Hematopoietic multipotent progenitor cell (in vitro differentiated cells): ENCODE measurements at places on chromosomes 7 and 10.

GRCh38 chr10:88702848-88703597, 3.0 kb upstream of the LIPK start:
- DNase-seq: no peak

- DNase-seq: no peak
Measured at GRCh38 chr7:28166982-28167715, 13.4 kb downstream of the JAZF1 start.

- DNase-seq: no peak
Measured at GRCh38 chr7:145009876-145010275, 174.0 kb upstream of the TPK1 start.

- DNase-seq: no peak
Measured at GRCh38 chr7:151275813-151276577, 27.5 kb upstream of the SMARCD3 start.

DNA sequence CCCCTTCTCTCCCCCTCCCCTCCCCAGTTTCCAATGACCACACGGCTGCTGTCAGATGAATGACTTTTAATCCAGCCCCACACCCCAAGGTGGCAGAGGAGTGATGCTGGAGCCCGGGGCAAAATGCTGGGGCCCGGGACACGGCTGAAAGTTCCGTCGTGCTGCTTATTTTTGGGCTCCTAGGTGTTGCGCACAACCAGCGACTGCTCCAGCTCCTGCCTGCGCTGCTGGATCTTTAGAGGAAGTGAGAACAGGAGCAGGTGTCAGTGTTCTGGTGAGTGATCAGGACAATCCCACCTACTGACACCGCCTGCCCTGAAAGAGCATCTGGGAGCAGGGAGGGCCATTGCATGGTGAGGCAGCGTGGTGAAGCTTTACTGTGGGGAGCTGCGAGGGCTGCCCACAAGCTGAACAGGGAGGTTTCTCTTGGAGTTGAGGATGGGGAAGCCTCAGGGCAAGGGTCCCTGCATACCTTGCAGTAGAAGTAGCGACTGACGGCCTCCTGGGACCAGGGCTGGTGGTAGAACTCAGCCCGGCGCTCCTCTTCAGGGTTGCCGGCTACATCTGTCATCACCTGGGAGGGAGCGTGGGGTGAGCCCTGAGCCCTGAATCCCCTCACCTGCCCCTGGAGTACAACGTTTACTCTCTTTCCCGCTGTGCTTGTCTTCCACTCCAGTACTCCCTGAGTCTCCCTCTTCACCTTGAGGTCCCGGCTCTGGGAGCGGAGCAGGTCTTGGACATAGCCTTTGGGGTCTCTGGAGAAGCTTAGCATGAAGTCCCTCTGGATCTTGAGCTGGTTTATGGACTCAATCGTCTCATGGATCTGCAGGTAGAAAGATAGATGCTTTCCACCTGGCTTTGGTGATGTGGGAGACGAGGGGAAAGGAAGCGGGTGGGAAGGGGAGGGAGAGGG, 6.9 kb downstream of the CHPF2 start:
- no peak for DNase-seq

DNA sequence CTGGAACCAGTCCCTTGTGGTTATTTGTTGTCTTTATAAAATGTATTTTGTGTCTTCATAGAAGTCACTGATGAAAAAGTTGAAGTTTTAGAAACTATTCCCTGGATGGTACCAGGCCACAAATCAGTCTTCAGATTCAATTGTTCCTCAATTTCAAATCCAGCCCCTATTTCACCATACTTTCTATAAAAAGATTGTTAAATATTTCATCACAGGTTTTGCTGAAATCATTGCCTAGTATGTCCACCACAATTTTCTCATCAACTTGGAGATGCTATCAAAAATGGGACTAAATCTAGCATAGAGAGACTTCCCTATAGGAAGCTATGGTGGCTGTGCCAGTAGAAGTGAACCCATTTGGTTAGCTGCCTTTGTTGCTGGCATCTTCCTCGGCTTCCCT, 118.5 kb downstream of the RAB18 start:
- DNase-seq: no peak

DNA sequence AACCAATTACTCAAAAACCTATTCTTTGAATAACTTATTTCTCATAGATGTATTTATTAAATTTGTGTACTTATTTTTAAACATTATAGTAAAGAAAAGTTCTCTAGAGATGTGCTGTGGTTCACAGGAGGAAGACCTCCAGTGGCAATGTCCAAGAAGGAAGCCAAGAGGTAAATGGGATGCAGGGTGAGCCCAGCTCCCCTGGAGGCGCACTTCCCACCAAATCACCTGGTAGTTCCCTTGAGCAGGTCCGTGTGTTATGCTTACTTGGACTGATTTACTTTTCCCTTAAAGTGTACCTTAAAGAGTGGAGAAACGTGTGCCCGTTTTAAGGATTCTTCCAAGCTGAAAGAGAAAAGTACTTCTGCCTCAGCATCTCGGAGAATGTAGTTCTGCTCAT, 55.3 kb downstream of the PAXIP1 start:
- no peak for DNase-seq

- DNase-seq: no peak
Measured at GRCh38 chr10:101216207-101217043, 12.8 kb downstream of the LBX1 start.

- no peak for DNase-seq
Measured at GRCh38 chr7:136325578-136325977, 348.4 kb upstream of the MTPN start.

GRCh38 chr7:11415101-11415500, 416.9 kb downstream of the THSD7A start:
- DNase-seq: no peak

DNA sequence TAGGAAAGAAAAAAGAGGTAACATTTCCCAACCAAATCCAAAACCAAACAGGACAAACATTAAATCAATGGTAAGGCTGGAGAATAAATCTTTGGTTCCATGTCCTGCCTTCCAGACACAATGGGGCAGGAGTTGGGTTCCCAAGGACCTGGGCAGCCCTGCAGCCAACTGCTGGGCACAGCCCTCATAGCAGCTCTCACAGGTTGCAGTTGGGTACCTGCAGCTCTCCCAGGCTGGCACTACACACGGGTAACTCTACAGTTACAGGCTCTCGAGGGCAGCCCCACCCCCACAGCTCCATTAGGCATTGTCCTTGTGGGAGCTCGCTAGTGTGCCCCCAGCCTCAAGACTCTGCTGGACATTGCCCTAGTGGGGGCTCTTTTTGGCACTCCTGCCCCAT, 7.5 kb downstream of the GRB10 start:
- no peak for DNase-seq

- DNase-seq: no peak
Measured at GRCh38 chr10:130140425-130140824, 4.2 kb downstream of the GLRX3 start.
